HAP-1 (cell line): ENCODE measurements at places on chromosomes 4 and X.
A peak's percentile ranks its signal among the peaks of the same experiment; 100 is the strongest.

- no peak for DNase-seq
Measured at GRCh38 chrX:73455171-73455570, 8.3 kb downstream of the CDX4 start.

DNA sequence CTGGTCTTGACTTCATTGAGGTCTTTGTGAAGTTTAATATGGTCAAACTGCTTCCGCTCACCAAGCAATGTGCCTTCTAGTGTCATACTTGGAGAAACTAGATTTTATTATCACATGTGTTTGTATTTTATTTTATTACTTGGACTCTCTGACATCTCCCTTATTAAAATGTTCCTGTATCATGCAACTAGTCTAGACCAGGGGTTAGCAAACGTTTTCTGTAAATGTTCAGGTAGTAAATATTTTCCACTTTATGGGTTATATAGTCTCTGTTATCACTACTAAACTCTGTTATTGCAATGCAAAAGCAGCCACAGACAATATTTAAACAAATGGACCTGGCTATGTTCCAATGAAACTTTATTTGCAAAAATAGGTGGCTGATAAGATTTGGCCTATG, 443.8 kb downstream of the MID1IP1 start:
- no peak for DNase-seq

- peak; percentile 40 for DNase-seq
Measured at GRCh38 chrX:136199365-136199764, 51.8 kb downstream of the MAP7D3 start.

GRCh38 chr4:5827108-5828004, 65.5 kb downstream of the CRMP1 start:
- no peak for DNase-seq

DNA sequence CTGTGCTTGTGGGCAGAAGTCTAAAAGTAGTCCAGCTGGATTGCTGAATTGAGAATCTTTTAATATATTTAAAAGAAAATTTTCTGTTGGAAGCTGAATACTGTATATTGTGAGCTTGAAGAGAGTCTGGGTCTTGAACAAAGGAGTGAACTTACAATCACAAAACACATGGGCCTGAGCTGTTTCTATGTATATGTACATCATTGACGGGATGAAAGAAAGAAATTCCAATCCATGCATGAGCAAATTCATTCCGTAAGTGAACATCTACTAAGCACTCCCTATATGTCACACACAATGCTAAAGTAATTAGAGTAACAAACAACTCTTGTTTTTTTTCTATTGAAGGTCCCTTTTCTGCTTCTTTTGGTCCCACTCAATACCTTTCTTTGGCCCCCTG, 331.0 kb downstream of the HS3ST1 start:
- DNase-seq: no peak

- DNase-seq: no peak
Measured at GRCh38 chr4:37628977-37629609, 57.1 kb downstream of the RELL1 start.

- DNase-seq: peak; percentile 7
Measured at GRCh38 chrX:48472225-48472624, 2.2 kb upstream of the SLC38A5 start.

DNA sequence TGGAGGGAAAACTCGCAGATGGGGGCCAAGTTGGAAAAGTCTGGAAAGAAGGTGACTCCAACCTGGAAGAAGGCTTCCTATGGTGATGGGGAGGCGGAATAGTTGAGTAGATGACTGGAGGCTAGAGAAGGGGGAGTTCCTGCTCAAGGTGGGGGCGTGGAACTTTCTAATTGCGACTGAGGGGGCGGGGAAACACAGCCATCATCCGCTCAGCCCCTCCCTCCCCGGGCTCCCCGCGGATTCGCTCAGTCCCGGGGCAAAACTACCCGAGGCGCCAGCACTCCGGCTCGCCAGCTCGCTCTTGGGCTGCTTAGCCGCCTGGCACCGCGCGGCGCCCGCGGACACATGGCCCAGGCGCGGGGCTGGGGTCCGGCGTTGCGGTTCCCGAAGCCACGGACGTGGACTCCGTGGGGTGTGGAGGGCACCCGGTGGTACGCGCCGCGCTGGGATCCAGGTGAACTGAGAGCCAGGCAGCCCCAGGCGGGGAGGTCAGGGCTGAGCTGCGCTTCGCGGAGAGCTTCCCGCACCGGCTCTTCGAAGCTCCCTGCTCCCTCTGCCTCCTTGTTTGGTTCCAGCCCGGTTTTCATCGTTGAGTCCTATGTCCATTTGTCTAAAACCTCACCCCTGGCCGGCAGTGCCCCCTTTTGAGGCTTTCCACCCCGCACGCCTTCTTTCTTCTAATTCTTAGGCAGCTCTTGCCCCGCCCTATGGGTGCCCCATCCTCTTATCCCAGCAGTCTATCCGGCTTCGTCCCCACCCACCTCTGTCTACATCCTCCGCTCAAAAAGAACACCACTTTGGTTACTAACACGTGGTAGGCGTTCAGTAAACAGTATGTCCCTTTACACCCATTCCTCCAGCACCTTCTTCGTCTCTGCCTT, 38.9 kb downstream of the STARD8 start:
- DNase-seq: peak; percentile 60

- peak; percentile 39 for DNase-seq
Measured at GRCh38 chr4:169566021-169566818, 46.2 kb downstream of the NEK1 start.

GRCh38 chrX:63101879-63102620, 249.1 kb downstream of the SPIN4 start:
- no peak for DNase-seq

DNA sequence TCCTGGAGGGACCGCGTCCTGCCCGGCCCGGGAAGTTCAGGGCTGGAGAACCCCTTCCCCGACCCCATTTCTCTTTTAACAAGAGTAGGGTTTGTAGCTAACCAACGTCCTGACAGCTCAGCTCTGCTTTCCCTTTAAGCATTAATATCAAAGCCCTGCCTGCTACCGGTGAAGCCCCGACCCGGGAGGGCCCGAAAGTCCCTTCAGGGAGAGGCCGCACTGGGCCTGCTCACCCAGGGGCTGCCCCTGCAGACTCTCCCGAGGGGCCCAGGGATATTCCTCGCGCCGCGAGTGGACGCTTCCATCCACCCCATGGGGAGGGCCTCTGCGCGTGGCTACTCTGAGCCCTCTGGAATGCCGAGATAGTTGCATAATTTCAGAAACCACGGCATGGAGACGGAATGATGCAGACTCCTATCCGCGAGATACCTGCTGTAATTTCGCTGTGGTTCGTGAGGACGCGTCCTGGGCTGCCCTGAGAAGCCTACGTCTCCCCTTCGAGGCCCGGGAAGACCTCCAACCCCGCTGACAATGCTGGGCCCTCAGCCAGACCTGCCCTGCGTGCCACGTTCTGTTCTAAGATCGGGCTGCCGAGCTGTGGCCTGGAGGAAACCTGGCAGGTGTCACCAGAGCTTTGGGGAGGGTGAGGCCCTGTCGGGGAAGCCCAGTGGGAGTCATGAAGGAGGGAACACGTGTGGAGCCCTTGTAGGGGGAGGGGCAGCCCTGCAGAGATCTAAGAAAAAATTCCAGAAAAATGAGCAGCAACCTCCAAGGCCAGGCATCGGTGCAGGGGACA, 999 bp upstream of the CTBP1 start:
- DNase-seq: no peak

GRCh38 chr4:45518832-45519231, 605.0 kb downstream of the GABRG1 start:
- DNase-seq: no peak

DNA sequence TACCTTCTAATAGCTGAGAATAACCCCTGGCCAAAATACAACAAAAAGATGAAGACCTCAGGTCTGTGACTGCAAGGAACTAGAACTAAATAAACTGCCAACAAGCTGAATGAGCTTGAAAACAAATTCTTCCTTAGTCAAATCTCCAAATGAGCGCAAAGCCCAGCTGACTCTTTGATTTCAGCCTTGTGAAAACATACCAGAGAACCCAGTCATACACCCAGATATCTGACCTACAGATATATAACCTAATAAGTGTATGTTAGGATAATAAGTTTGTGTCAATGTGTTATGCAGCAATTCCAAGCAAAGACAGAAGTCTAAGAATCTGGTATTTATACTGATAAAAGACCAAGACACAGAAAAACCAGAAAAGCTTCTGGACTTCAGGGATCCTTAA, 38.0 kb upstream of the ADGRL3 start:
- DNase-seq: no peak

DNA sequence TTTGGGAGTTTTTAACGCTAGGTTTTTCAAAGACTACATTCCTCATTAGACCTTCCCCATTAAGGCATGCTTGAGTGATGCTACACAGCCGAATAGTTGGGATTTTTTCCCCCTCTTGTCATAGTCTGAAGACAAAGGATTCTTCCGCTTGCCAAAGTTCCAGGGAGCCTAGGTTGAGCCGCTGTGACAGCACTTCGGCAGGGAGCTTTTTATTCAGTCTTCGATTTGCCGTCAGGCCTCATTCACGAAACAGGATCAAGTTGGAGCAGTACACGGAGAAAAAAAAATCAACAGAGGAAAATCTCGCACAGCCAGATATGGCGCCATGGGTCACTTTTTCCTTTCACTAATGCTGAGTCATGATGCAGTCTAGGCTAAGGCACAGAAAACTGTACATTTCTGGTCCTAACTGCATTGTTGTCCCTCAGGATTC, 24.3 kb downstream of the SHROOM3 start:
- DNase-seq: peak; percentile 92

DNA sequence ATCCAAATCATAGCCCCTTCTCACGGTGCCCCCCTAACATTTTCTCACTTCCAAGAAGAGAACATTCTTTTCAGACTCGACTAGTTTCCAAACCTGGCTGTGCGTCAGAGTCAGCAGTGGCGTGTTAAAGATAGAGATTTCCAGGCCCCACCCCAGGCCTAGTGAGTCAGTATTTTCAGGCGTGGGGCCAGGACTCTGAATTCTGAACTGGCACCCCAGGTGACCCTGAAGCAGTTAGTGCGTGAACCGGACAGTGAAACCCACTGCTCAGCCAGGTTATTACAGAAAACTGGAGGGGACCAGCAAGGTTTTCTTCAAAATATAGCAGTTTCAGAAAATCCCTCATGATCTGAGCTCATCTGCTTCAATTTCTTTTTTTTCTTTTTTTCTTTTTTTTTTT, 35.0 kb upstream of the BCOR start:
- no peak for DNase-seq

GRCh38 chr4:85218756-85219155, 252.3 kb upstream of the WDFY3 start:
- DNase-seq: no peak

GRCh38 chrX:129779747-129780146, at the start of gene SASH3:
Gene SASH3, plus strand, starts transcription at chrX:129779949. Its CDS starts 149 bp downstream, at chrX:129780098.
- DNase-seq: no peak

GRCh38 chr4:44817930-44818329, 91.6 kb upstream of the GNPDA2 start:
- DNase-seq: no peak

DNA sequence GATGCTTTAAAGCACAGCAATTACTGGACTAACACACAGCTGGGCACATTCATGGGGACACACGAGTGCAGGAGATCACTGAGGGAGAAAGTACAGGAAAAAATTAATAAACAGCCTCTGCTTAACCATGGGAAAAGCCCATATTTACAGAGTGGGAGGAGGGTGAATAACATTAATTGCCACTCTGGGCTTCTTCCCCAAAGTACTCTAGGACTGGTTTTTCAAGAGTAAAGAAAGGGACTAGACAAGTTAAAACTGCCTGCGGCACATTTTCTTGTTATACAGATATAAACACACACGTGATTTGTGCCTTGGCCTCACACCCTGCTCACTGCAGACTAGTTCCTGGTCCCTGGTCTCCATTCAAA, 179.7 kb upstream of the TET2 start:
- DNase-seq: no peak

DNA sequence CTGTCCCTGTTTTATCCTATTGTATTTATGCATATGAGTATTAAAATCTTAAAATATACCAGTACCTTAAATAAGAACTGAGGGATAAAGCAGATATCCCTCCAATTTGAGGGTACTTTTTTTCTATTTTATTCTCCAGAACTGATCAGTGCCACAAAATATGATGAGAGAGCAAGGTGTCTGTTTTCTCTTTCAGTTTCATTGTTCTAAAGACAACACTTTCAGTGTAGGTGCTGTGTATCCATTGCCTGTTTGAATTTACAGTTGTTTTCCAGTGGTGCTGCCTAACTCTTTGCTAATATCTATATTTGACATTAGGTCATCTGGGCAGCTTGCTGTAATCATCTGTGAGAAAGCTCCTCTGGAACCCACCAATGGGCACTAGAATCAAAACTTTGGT, 394.7 kb downstream of the IL1RAPL1 start:
- DNase-seq: no peak

GRCh38 chr4:153064571-153064970, 128.4 kb downstream of the FHDC1 start:
- DNase-seq: no peak

DNA sequence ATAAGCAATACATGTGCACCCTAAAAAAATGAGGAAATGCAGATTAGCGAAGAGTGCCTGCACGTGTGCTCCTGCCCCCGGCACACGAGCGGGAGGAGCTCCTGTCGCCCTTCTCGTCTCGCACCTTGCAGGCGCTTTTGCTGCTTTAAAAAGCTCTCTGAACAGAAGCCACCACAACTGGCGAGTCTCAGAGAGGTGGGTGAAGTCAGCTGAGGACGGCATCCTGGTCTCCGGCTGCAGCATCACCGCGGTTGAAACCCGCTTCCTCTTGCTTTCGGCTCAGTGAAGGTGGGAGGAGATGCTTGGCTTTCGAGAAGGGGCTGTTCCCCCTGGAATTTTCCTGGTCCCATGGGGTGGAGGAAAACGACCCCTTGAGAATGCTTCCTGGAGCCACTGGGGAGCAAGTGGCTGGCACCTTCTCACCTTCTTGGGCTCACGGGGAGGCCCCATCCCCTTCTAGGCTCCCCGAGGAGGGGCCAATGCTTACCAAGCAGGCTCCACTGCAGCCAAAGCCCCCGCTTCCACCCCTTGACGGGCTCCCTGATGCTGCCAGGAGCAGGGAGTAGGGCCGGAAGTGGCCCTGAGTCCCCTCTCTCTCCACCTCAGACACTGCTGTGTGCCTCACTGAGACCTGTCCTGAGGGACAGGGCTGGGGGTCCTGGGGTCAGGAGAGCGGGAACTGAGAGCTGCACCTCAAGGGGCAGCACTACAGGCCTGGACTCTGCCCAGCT, 29.2 kb upstream of the MXD4 start:
- DNase-seq: no peak

DNA sequence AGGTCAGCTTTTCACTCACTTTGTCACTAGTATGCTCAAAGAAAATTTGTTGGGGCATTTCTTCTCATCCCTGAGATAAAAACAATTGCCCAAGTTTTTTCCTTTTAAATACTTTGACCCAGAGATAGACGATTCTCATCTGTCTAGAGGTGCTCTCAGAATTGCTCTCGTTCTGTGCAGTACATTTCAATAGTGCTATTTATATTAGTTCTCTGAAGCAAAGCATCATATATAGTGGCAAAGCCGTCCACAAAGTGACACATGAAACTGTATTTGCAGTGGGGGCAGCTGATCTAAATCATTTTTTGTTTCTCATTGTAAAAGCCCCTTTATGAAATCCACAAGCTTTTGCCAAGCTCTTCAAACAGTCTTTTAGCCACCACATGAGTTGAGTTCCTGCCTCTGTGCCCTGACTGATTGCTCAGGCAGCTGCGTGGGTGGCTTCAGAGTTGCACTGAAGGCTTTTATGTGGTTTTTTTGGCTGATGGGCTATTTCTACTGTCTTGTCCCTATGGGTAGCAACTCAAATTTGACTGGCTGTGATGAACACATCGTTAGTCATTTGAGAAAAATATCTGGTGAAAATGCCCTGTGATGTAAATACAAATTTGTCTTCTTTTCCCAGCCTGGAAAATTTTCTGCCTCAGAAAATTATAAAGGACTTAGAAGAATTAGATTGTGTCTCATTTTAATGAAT, 119.1 kb upstream of the OTUD4 start:
- DNase-seq: no peak

- DNase-seq: no peak
Measured at GRCh38 chr4:83217721-83218522, 66.7 kb downstream of the COQ2 start.

GRCh38 chr4:169250796-169251195, 20.0 kb downstream of the SH3RF1 start:
- DNase-seq: no peak
